T-helper 9 cell (primary cell): ENCODE measurements at places on chromosomes 16 and 17.

DNA sequence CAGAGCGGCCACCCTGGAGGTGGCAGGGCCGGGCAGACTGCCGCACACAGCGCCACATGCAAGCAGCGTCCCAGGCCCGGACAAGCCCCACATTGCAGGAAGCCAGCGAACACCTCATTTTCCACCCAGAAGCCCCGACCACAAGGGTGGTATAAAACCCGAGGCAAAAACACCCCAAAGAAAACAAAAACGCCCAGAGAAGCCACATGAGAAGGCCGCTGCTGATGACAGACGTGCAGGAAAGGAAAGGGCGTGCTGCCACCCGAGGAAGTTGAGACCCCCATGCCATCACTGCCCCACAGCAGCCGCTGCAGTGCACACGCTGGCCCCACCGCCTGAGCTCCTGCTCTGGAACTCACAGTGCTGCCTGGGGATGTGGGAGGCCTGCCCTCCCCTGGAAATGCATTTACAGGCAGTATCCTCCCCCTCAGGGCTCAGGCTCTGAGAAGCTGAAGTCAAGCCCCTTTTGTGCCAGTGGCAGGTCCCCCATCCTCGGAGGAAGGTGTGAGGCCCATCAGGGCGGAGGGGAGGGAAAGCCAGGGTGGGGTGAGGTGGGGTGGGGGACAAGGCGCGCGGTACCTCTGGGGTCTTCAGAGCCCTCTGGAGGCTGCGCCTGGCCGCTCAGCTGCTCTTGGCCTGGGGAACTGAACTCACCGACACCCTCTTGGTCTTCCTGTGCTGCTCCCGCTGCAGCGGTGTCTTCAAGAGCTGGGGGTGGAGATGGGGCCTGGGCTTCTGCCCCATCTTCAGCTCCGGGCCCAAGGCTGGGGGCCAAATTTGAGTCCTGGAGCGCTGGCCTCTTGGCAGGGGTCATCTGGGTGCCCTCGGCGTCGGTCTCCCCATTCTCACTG, 62.0 kb downstream of the IL21R start:
- peak; percentile 39 for DNase-seq

DNA sequence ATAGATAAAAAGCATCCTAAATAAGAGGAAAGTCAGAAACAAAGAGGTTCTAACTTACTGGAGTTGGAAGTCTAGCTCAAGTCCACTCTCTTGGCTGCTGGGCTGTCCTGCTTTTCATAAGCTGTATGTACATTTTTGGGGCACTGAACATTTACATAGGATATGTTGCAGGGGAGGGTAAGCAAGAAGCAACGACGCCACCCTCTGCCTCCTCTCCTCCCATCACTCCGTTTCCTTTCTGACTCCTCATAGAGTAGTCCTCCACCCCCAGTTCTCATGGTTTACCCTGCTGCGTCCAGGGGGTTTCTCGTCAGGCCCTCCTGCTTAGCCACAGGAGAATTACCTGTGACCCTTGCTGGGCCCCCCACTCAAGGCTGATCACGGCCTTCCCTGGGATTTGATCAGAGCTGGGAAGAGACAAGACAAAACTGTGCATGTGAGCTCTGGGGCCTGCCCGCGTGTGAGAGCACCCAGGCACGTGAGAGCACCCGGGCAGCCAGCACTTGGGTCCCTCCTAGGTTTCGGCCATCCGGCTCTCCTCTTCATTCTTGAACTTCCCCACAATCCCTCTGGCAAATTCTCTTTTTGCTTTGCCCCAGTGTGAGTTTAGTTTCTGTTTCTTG, 37.1 kb downstream of the TMEM11 start:
- DNase-seq, result no peak

DNA sequence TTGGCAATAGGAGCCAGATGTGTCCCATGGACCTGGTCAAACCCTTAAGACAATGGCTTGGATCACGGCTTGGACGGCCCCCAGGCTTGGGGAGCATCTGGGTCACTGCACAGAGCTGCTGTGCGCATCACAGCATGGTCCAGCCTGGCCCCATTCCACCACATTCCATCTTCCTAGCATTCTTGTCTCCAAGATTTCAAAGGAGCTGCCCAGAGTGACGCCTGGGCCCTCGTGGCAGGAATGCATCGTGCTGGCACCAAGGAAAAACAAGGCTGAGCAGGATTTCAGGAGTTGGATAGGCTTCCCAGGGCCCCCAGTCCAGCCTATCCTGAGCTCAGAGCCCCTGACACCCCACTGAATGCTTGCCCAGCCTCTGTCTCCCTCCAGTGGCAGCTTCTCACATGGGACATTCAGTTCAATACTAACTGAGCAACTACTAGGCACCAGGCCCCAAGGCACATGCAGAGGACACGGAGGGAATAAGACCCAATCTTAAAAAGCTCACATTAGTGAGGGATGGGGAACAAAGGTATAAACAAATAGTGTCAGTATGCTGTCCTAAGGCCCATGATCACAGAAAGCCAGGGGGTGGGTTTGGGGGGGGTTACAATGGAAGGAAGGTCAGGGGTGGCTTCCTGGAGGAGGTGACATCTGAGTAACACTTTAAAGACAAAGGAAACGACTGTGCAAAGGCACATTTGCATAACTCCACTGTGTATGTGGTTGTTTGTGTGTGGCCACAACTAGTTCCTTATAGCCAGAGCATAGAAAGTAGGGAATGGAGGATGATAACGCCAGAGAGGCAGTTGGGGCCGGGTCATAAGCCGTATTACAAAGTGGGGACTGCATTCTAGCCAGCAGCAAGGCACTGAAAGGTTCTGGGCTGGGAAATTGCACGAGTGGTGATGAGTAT, 34.1 kb downstream of the TK2 start:
- DNase-seq, result no peak

GRCh38 chr16:67561501-67561823, 864 bp upstream of the CTCF start:
- DNase-seq, result no peak

- no peak for DNase-seq
Measured at GRCh38 chr17:59327981-59328290, 3.5 kb upstream of the YPEL2 start.

DNA sequence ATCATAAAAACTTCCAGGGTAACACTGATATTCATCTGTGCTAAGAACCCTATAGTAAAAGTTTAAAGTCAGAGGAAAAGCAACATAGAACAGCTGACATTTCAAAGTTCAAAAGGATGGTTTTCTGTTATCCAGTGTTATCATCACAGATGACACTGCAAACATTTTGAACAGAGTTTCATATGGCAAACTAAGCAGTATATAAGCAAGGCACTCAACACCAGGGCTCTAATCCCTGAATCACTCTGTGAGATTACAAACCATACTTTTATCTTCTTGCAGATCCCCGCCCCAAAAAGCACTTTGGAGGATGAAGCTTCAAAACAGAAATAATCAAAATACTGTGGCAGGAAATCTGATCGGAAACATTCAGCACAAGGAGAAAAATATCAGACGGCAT, 508.2 kb upstream of the KIF2B start:
- no peak for DNase-seq

GRCh38 chr17:74744714-74745547, 3.5 kb upstream of the NHERF1 start:
- DNase-seq, result peak; percentile 86

DNA sequence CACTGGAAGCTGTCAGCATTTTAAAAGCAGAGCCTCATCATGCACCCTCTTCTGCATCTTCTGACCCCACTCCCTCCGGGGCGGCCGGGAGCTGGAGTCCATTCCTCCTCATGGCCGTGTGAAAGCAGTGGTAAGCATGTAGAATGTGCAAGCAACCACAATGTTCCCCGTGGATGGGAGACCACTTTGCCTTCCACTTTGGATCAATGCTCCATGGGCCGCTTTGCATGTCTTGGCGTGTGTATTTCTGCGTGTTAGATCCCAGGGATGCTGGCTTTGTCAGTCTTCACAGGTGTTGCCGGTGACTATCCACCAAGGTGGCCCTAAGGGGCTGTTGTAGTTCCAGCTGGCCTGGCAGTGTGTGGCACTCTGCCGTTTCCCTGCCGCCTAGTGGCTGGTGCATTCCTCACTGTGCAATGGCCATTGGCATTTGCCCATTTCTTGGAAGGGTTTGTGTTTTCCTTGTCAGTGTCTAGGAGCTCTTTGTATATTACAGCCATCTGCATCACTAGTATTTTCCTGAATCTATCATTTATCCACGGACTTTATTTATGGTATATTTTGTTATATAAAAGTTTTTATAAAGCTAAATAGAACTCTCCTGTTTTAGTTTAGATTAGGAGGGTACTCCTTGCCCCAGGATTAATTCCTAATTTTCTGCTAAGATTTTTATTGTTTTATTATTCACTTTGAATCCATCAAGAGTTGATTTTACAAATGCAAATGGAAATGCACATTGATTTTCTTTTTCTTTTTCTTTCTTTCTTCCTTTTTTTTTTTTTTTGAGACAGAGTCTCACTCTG, 5.8 kb upstream of the ALDH3A1 start:
- DNase-seq, result no peak

DNA sequence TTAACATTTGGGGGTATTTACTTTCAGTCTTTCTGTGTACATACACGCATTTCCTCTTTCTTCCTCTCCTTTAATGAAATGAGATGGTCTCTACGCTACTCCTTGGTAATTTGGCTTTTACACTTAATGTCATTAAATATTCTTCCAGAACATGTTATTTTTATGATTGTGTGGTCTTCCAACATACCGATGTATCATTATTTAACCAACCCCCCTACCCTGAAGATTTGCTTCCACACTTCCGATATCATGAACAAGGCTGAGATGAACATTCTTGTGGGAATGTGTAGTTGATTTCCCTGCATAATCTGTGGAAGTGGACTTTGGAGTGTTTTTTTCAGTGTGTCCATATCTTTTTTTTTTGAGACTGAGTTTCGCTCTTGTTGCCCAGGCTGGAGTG, 2.3 kb upstream of the PGS1 start:
- no peak for DNase-seq

GRCh38 chr16:3148256-3149192, 13.7 kb downstream of the ZNF213 start:
- no peak for DNase-seq

GRCh38 chr17:81999587-81999975, 22.2 kb downstream of the ASPSCR1 start:
- DNase-seq, result no peak

- DNase-seq, result peak; percentile 30
Measured at GRCh38 chr16:21600031-21600773, 825 bp downstream of the METTL9 start.

GRCh38 chr17:78803186-78803845, 21.2 kb upstream of the CYTH1 start:
- no peak for DNase-seq

DNA sequence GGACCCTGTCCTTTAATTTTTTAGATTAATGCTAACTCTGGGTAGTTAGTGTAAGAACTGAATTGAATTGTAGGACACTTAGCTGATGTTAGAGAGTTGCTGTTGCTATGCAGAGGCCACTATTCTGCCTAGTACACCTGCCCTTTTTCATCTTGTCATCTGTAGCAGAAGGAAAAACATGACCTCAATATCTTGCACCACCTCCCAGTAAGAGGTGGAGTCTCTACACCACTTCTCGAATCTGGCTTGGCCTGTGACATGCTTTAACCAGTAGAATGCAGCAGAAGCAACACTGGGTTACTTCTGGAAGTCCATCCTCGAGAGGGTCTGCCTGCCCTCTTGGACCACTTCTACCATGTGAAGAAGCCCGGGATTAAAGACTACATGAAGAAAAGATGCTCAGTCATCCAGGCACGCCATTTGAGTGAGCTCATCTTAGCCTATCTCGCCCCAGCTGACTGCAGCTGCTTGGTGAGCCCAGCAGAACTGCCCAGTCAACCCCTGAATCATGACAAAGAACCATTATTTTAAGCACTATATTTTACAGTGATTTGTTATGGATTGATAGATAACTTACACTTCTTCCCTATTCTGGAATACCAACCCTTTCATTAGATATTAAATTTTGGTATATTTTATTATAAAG, 153.5 kb downstream of the MYO1D start:
- DNase-seq, result no peak

DNA sequence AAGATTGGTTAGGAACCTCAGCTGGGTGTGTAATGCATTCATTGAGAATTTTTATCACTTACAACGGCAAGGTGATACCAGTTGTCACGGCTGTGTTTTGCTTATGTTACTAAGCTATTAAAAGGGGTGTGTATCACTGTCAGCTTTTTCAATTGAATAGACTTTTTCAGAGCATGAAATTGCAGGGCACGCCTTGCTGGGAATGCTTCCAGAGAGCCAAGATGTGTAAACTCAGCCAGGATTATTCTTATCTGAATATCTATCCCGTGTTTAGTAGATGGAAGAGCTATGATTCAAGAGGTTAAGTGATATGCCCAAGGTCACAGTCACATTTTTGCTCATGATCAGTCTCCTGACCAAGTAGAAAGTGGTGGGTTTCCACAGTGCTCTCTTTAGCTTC, 6.6 kb upstream of the TEKT3 start:
- DNase-seq, result no peak

DNA sequence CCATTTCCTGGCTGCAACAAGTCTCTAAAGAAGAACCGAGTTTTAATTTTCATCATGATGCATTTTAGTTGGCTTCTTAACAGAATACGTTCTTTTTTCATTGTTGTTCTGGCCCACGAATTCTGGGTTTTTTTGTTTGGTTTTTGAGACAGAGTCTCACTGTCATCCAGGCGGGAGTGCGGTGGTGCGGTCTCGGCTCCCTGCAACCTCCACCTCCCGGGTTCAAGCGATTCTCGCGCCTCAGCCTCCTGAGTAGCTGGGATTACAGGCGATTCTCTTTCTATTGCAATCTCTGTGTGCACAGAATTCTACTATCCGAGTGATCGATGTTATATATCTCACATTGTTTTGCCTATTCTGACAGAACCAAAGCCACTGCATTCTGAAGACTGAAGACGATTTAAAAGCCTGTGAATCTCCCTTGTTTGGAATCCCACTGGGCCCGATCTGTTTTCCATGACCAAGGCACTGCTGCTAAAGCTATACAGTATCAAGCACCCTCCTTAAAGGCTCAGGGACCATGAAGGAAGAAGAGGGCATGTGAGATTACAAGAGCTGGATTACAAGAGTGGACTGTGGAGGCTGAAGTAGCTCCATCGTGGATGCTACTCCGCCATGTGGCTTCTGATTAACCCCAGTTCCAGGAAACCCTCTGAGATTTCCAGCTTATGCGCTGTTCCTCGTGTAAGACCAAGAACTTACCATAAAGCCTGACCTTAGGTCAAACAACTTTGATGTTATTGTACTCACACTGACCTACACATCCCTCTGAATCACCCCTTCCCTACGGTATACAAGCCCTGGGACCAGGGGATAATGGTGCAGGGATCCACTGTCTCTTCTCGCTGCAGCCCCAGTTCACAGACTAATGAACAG, 44.3 kb downstream of the ADCY9 start:
- no peak for DNase-seq
